ENCODE measurements at places on chromosomes 12 and 14.

- no peak for DNase-seq
These were observed 26.7 kb downstream of the CSRP2 start for GRCh38 chr12:76852106-76852505.

DNA sequence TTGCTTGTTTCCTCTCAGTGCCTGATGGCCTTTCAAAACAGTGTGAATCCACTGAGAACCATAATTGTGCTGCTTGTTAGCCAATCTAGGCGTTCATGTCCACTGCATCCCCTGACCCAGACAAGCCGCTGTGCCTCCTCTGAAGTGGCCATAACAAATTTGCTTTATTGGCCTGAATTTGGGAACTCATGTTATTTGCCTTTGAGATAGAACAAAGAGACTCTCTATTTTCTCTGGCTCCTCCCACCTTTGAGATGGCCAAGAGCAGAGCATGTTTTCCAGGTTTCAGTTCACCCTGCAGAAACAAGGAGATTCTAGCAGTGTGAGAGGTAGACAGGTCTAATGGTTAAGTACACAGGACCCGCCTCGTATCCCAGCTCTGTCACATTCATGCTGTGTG is 723.9 kb downstream of the MED13L start:
- no peak for DNase-seq

DNA sequence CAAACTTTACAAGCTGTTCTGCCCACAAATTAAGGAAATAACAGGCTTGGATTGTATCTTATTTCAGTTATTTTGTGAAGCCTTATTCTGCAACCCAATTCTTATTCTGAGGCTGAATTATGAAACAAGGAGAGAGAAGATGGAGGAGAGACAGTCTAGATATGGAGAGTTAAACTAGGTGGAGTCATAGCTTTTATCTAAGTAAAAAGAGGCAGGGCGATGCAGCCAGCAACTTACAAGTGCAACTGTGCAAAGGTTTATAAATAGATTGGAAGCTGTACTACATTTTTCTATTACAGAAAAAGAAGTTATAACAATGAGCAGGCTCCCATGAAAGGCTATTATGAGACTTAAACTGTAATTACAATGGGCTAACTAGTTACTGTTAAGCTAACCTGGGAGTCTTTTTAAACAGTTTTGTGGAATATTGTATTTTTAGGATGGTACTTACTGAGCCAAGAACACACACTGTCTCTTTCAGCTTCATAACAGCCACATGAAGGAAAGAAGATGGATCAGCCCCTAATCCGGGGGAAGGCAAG is 22.4 kb downstream of the NID2 start:
- DNase-seq, result no peak

- no peak for DNase-seq
These were observed 45.3 kb downstream of the LRP6 start for GRCh38 chr12:12221560-12221959.

- DNase-seq, result no peak
These were observed 2.5 kb downstream of the TMEM253 start for GRCh38 chr14:21103411-21103709.

- DNase-seq, result no peak
These were observed 21.3 kb downstream of the NAA25 start for GRCh38 chr12:112087055-112087850.
